ENCODE measurements at places on chromosomes 2 and 18. TPM values are rescaled to one million over a fixed set of nuclear protein-coding genes. Genes with fewer than 3 reads are reported as not detected.

The MMADHC gene
- total RNA-seq: 102 TPM

The KCNG2 gene
- total RNA-seq: not detected

The TEKT4 gene
- not detected for total RNA-seq

The LRRC30 gene
- not detected for total RNA-seq

The SLC16A14 gene
- 0.87 TPM for total RNA-seq

The ANKRD30BL gene
- total RNA-seq: not detected

The CFC1 gene
- 0.11 TPM for total RNA-seq

The MRPS9 gene
- 28.2 TPM for total RNA-seq

The CYBRD1 gene
- 30.7 TPM for total RNA-seq

The RMDN2 gene
- 4.2 TPM for total RNA-seq

The TEX44 gene
- not detected for total RNA-seq

The DNER gene
- total RNA-seq: 11.8 TPM

Measured in A549 treated with AZD2906 at 1 μM for 4 hours (cell line).